GM12892 (cell line): ENCODE measurements at places on chromosomes 2 and 18.

- no peak for DNase-seq
Observed at GRCh38 chr2:240358080-240358479, 77.4 kb upstream of the GPC1 start.

DNA sequence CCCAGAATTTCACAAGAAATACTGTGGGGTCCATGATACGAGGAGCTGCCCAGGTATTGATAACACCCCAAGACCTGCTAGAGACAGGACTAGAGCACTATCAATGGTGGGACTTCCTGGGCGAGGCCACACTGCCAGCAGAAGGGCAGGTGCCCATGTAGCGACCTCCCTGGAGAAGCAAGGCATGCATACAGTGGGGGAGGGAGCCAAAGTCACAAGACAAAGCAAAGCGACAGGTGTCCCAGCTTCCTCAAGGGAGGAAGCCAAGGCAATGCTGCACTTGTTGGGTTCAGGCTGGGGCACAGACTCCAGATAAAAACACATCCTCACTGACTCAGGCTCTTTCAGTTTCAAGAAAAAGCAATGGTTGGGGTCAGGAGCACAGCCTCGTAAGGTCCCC is 7.5 kb downstream of the CD207 start:
- no peak for DNase-seq

GRCh38 chr2:169175112-169175511 is 105.7 kb downstream of the DHRS9 start:
- no peak for DNase-seq

- no peak for DNase-seq
Observed at GRCh38 chr2:159608108-159608507, 8.2 kb downstream of the BAZ2B start.

DNA sequence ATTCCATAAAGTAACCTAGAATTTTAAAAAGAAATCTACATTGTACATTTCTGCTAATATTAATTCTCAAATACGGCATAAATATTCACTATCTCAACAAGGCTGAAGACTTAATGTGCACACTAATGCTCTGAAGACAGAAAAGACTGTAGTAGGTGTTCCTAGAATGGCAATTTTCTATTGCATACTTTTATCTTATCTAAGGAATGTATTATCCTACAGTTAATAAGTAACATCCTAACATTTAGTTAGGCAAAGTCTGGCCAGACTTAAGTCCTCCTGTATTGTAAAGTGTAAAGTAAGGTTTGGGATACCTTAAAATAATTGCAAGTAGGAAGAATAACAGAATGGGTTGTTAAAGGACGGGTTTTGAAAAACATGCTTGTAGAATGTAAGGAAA is 42.2 kb downstream of the CHST9 start:
- DNase-seq = no peak

DNA sequence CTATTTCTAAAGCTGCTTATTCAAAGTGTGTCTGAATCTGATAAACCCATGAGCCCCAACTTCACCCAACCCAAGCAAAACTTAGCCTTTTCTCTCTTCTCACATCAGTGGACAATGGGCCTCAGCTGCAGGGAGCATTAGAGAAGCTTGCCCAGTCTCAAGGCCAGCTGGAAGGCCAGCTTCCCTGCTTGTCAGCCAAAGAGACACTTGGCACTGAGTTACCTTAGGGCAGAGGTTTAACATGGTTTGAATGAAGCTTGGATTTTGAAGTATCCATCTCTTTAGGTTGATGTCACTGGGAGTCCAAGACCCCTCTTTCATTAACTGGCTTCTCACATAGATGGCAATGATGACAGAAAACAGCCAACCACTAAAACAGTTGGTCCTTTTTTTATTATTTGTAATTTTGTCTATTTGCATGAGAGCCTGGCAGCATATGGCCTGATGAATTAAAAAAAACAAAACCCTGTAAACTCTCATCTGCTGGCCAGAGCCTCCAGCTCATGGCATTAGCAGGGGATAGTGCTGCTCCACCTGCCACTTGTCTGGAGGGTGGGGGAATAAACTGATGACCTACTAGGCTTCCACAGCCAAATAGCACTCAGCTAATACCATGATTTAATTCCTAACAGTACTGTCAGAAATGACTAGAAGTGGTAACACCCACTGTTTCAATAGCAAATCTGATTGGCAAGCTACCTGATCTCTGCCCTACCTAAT is 137.0 kb downstream of the UBE2E3 start:
- no peak for DNase-seq

- no peak for DNase-seq
Observed at GRCh38 chr2:11371092-11371937, 26.9 kb upstream of the ROCK2 start.

GRCh38 chr2:97995026-97995733 is 568 bp downstream of the TMEM131 start:
- peak; percentile 49 for DNase-seq

GRCh38 chr2:150165988-150166312 is 321.5 kb downstream of the RND3 start:
- DNase-seq = no peak

DNA sequence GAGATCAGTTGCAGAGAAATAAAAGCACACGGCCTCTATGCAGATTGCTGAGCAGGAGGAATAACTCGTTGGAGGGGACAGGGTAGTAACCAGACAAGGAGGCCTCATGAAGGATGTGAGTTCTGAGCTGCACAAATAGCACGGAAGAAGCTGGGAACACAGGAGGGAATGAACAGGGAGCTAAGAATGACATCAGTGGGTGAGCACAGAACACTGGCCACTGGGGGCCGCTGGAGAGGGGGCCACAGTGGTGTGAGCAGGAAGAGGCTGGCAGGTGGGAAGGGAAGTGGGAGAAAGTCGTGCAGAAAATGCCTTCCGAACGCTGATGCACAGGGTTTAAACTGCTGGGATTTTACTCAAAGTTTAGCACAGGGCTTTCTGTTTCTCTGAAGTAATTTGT is 61.0 kb downstream of the ZAP70 start:
- DNase-seq = no peak

GRCh38 chr2:239963646-239964205 is 61.4 kb downstream of the NDUFA10 start:
- no peak for DNase-seq

DNA sequence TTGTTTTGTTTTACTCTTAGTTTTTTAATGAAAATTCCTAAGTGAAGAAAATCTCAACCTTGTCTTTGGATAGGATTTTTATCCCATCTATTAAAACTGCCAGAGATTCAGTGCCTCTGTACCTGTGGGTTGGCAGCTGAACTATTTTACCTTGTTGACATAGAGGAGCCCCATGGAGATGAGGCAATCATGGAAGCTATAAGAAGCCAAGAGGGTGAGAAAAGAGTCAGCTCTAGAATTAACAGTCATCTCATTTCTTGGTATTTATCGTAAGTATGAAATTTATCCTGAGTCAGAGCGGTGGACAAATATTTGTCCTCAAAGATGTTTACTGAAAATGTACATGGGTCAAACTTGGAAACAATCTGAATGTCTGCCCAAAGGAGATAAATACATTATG is 35.8 kb upstream of the PGAP1 start:
- no peak for DNase-seq

GRCh38 chr2:241904791-241905710 is 35.5 kb downstream of the RTP5 start:
- no peak for DNase-seq

GRCh38 chr2:123993728-123994323 is 31.3 kb upstream of the CNTNAP5 start:
- DNase-seq = no peak

- no peak for DNase-seq
Observed at GRCh38 chr2:78564666-78565065, 460.8 kb upstream of the REG3G start.

DNA sequence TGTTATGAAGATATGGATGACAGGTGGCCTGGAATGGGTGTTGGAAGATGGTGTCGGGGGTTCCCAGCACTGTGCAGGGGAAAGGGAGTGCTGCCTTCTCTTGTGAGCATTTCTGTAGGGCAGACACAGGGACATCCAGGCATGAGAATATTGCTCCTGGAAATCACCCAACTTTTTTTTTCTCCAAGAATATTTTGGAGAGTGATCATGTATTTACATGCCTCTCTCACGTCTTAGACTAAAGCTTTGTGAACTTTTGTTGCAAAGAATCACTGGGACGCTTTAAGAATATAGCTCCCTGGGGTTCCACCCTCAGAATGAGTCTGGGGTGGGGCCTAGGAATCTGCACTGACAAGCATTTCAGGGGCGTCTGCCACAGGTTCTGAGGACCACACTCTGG is 68.7 kb downstream of the VWA3B start:
- DNase-seq = no peak

DNA sequence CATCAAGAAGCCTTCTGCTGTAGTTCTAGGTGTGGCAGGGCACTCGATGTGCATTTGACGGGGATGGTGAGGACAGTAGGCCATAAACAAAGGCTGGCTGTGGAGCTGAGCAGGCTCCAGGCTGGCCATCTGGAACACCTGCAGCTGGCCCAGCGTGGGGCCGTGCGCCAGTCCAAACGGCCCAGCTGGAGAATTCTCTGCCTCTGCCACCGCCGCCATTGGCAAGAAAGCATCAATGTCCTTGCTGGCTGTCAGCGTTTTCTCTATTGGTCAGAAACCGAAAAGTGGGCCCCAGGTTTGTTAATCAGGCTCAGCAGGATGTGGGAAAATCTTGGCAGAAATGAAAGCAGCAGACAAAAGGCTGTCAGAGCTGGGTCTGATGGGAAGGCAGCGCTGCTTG is 24.0 kb upstream of the CTIF start:
- DNase-seq = no peak

GRCh38 chr18:63511285-63511684 is 30.9 kb upstream of the SERPINB12 start:
- DNase-seq = no peak

DNA sequence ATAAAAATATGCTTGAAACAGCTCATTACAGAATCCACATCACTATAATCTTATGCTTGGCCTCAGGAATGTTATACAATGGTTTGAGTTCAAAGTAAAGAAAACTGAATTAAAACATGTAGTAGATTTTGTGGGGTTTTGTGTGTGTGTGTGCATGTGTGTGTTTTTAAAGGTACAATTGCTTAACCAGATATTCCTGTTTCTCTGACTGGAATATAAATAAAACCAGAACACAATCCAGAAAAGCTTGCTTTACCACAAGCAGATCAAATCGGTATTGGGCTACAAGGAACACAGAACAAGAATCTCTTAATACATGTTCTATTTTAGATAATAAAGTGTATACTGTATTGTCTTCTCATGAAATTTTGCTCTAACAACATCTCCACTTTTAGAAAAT is 110.0 kb downstream of the TMEM247 start:
- no peak for DNase-seq

- DNase-seq = no peak
Observed at GRCh38 chr2:179822540-179822939, 38.9 kb downstream of the ZNF385B start.

DNA sequence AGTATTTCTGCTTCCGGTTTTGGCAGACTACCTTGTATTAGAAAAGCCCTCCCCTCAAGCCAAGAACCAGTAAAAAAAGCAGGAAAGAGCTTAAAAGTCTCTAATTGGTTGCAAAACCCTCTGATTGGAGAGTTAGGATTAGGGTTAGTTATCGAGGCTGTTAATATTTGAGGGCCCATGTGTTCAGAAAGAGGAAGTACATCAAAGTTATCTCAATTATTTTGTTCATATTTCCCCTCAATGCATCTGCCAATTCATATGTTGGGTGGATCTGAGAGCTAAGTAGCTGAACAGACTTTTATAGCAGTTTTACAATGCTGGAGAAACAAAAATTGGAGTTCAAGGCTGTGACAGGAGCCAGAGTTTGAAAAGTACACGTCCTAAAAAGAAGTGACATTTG is 43.1 kb upstream of the KLHL14 start:
- DNase-seq = no peak

DNA sequence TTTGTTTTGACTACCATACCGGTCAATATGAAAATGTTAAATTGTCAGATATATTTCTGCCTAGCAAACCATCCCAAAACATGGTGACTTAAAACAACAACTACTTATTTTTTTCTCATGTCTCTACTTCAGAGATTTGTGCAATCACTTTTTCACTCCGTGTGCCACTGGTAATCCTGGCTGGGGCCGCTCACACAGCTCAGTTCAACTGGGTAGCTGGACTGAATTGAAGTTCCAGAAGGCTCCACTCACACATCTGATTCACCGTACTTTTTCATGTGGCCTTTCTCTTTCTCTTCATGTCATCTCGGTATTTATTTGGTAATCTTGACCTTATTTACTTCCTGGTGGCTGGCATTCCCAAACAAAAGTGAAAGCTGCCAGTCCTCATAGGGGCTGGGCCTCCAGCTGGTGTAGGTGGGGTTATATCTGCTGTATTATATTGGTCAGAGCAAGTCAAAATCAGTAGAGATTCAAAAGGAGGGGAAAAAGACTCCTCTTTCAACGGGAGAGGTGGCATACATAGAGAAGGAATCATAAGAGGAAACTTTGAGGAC is 513.9 kb upstream of the NXPH2 start:
- no peak for DNase-seq

GRCh38 chr18:25326361-25326952 is 25.5 kb downstream of the ZNF521 start:
- DNase-seq = no peak

DNA sequence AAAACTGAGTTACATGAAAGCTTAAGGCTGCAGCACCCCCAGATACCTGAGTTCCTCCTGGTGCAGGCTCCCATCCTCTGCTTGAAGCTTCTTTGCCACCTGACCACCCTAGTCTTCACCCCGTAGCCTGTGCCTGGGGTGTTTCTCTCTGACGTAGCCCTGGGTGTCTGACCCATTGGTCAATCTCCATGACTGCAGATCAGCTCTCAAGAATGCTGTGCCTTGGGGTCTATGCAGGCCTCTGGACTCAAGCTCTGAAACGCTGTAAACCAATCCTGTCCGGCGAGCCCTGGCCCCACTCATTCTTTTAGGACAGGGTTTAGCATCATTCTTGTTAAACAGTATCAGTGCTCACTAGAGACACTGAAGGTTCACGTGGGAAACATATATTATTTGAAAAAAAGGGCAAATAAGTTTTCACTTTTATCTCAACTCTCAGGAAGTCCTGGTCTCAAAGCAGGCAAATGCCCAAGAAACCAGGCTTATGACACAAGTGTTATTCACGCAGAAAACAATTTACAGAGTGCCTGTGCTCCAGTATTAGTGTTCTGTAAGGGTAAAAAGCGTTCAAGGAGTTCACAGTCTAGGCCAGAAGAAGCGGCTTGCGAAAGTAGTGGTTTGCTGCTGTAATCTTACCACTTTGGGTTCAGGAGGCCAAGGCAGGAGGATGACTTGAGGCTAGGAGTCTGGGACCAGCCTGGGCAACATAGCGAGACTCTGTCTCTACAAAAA is 22.8 kb upstream of the PPP4R1 start:
- DNase-seq = no peak

GRCh38 chr2:20618886-20619521 is 31.9 kb downstream of the HS1BP3 start:
- DNase-seq = no peak
